AML-193 (cell line): ENCODE measurements at places on chromosomes 12 and 14.

- DNase-seq, result no peak
Measured at GRCh38 chr12:122085591-122085990, 7.0 kb downstream of the MLXIP start.

DNA sequence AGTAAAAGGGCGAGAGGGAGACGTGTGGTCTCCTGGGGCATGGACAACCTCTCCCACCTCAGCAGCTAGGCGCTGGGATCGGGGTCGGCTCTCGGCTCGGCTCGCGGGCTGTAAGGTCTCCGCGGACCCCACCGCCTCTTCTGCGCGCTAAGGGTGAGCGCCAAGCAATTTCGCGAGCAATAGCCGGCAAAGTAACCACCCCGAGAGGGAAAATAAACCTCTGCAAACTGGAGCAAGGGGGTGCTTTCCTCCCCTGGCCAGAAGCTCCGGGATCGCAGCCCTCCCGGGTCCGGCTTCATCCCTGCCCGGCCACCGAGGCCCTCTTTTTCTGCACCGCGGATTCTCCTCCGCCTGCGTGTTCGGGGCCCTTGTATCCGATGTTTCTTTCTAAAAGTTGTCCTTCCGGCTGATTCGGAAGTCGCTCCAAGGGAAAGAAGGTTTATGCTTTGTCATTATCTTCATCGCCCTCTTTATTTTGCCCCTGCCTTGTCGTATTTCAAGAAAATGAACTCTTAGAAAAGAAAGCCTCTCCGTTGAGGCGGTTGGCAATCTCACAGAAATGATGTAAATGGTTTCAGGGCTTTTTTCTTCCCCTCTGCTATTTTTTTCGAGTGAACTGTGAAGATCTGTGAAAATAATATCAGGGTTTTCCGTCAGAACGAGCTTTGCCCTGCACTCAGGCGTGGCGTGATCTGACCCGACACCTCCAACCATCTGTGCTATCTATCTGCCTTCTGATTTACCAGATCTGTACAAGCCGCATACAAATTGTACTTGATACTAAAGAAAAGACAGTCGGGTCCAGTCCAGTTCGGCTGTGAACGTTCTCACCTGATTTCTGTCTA, 1.7 kb upstream of the SIX6 start:
- no peak for DNase-seq

DNA sequence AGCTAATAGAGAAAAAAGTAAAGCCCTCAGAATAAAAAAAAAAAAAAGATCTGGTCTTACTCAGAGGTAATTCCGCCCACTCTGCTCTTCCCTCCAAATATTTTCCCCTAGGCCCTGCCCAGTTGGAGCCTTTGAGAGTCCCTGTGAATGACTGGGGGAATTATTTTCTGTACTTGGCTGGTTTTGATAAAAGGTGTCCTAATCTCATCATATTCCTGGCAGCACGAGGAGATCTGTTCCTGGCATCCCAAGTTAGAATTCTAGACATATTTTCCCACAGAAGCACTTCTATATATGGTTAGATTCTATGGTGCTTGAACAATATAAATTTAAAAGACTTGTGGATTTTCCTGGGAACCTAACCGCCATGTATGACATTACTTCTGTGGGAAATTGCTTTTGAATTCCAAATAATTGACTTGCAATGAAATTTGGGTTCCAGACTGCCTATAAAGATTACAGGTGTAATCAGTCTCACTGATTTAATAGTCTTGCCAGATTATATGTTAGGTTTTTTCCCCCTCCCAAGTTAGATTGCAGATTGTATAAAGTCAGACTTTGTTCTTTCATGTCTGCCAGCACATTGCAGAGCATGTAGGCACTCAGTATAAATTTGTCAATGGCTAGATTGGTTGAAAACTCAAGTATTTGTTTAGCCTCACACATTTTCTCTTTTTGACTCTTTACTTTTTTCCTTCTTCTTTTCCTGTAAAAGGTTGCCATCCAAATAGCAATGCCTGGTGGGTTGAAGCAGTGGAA, 12.3 kb downstream of the GPX2 start:
- no peak for DNase-seq

DNA sequence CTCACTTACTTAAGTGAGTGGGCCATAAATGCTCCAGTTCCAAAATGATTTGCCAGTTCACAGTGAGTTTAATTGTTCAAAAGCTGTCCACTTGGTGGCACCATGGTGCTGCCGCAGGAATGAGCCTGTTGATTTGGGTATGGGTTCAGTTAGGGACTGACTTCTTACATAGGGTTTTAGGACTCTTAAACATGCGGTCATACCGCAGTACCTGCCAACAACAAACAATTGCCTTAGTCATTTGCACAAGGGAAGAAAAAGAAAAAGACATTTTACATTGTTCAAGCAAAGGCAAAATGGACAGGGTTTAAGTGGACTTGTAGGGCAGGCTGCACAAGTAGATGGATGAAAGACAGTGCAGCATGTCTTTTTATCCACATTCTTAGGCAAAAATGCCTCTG, 80.0 kb upstream of the DBX2 start:
- DNase-seq, result peak; percentile 53

DNA sequence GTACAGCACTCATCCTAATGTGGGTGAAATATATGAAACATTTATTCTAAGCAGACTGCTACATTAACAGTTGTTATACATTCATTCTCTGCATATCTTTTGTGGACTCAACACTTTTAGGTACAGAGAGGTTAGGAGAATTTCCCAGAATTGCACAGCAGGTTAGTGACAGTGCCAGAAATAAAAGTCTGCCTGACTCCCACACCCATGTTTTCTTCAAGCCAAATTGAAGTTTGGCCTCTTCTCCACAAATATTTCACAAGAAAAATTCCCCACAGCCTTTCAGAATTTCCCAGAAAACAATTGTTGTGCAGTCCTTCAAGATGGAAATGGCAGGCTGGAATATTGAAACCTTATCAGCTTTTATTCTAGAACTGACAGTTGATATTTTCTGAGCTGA, 464.8 kb downstream of the RAD51B start:
- DNase-seq, result no peak

- DNase-seq, result no peak
Measured at GRCh38 chr14:24879661-24880386, 170.1 kb downstream of the STXBP6 start.

- DNase-seq, result peak; percentile 28
Measured at GRCh38 chr14:35202195-35202594, 79.8 kb downstream of the PRORP start.
